Aorta (tissue), 5 donors: ENCODE measurements at places on chromosomes 2 and 18.
A peak's percentile ranks its signal among the peaks of the same experiment; 100 is the strongest.

- no peak overlapping the region for H3K27ac ChIP-seq
- H3K4me3 ChIP-seq = no peak overlapping the region
- no peak for DNase-seq
- no peaks in the 10 kb centered on the region for H3K4me1 ChIP-seq
- no peaks in the 10 kb centered on the region for H3K36me3 ChIP-seq
Observed at GRCh38 chr2:127910415-127910814, 24.7 kb upstream of the AMMECR1L start.

GRCh38 chr2:85011747-85012146 is 40.8 kb downstream of the KCMF1 start:
- H3K27me3 ChIP-seq = no peaks in the 10 kb centered on the region
- H3K4me3 ChIP-seq = no peak overlapping the region
- H3K36me3 ChIP-seq = no peaks in the 10 kb centered on the region

GRCh38 chr2:102315921-102316320 is 4.6 kb downstream of the IL1RL1 start:
- no peaks in the 10 kb centered on the region for H3K27me3 ChIP-seq
- no peak for DNase-seq
- no peaks in the 10 kb centered on the region for H3K4me1 ChIP-seq
- H3K4me3 ChIP-seq = no peak overlapping the region

DNA sequence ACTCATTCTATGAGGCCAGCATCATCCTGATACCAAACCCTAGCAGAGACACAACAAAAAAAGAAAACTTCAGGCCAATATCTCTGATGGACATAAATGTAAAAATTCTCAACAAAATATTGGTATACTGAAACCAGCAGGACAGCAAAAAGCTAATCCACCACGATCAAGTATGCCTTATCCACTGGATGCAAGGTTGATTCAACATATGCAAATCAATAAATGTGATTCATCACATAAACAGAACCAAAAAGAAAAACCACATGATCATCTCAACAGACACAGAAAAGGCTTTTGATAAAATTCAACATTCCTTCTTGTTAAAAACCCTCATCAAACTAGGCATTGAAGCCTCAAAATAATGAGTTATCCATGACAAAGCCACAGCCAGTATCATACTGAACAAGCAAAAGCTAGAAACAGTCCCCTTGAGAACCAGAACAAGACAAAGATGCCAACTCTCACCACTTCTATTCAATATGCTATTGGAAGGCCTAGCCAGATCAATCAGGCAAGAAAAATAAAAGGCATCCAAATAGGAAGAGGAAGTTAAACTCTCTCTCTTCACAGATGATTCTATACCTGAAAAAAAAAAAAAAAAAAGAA is 45.3 kb downstream of the RTTN start:
- DNase-seq = no peak
- H3K4me1 ChIP-seq = no peaks in the 10 kb centered on the region
- H3K27ac ChIP-seq = no peak overlapping the region
- peaks cover 2% of the 10 kb centered on the region for H3K36me3 ChIP-seq
- no peaks in the 10 kb centered on the region for H3K27me3 ChIP-seq

DNA sequence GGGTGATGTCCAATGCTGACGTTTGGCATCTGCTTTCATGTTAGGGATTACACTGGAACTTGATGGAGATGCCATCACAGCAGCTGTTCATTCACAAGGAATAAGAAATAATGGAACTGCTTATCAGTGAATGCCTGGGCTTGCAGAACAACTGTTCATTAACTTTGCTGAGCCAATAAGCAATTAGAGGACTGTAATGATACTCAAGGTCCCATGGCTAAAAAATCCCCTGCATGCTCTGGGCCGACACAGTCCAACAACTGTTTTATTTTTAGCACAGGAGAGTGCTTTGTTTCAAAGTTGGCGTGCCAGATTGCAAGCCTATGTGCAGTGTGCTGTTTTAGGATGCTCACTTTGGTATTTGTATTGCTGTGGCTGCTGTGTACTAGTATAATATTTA is 408.0 kb upstream of the RGPD4 start:
- no peak overlapping the region for H3K27ac ChIP-seq
- no peaks in the 10 kb centered on the region for H3K4me1 ChIP-seq
- H3K4me3 ChIP-seq = no peak overlapping the region
- DNase-seq = no peak
- no peaks in the 10 kb centered on the region for H3K36me3 ChIP-seq
- no peaks in the 10 kb centered on the region for H3K27me3 ChIP-seq

DNA sequence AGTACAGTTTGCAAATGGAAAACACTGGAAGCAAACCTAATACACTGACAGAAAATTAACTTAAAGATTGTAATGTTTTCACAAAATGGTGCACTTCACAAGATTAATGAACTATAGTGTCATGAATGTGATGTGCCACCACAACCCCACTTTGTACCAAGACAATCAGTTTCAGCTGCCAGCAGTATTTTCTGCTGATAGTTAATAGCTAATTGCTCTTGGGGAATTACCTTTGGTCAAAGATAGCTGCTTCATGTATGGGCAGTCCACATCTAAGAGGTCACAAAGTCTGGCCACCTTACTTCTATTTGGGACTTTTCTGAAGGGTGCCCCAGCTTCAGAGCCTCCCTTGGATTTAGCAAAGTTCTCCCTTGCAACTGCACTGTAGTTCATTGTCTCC is 254.0 kb downstream of the CALCRL start:
- H3K36me3 ChIP-seq = no peaks in the 10 kb centered on the region
- no peaks in the 10 kb centered on the region for H3K27me3 ChIP-seq
- no peak overlapping the region for H3K27ac ChIP-seq
- no peaks in the 10 kb centered on the region for H3K4me1 ChIP-seq

DNA sequence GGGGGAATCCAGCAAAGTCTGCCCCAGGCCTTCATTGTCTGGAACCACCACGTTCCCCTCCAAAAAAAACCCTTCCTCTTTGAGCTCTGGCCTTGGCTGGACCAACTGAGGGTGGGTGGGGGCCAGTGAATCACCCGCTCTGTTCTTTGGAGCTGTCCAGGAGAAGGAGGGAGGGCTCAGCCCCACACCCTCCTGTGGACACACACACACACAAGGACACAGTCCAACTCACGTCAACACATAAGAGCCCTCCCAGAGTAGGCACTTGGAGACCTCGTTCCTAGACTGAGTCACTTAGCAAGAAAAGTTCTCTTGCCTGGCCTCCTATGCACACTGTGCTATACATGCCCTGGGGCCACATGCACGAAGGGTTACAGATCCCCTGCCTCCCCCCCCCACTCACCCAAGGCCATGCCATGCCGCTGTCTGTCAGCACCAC is 1.2 kb upstream of the TNS1 start:
- H3K4me1 ChIP-seq = no peaks in the 10 kb centered on the region
- H3K4me3 ChIP-seq = no peak overlapping the region
- H3K27ac ChIP-seq = peak overlapping the region; percentile 44
- no peaks in the 10 kb centered on the region for H3K27me3 ChIP-seq
- no peaks in the 10 kb centered on the region for H3K36me3 ChIP-seq

DNA sequence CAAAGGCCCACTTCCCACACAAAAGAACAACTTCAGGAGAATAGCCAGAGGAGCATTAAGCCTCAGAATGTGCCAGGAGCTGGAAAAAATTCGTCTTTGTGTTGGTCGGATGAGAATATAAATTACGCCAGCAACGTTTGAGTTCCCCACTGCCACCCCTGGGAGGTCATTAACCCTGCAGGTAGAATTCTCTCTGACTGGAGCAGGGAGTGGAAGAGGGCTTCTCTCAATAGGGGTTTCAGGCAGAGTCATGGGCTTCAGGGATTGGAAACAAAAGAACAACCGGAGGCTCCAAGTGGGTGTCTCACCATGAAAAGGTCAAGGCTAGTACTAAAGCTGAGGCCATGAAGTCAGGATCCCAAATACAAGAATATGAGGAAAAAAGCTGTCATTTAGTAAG is 69.0 kb upstream of the DDX18 start:
- no peak for DNase-seq
- no peak overlapping the region for H3K27ac ChIP-seq
- H3K4me3 ChIP-seq = no peak overlapping the region
- no peaks in the 10 kb centered on the region for H3K4me1 ChIP-seq
- H3K27me3 ChIP-seq = no peaks in the 10 kb centered on the region
- no peaks in the 10 kb centered on the region for H3K36me3 ChIP-seq
